ENCODE measurements at places on chromosomes 6 and 20. TPM values are rescaled to one million over a fixed set of nuclear protein-coding genes. Genes with fewer than 3 reads are reported as not detected.
A peak's percentile ranks its signal among the peaks of the same experiment; 100 is the strongest.

GRCh38 chr6:71457929-71458328 is 169.3 kb downstream of the OGFRL1 start:
- no peak for DNase-seq

- DNase-seq = no peak
Measured at GRCh38 chr6:113529196-113529595, 327.9 kb upstream of the MARCKS start.

DNA sequence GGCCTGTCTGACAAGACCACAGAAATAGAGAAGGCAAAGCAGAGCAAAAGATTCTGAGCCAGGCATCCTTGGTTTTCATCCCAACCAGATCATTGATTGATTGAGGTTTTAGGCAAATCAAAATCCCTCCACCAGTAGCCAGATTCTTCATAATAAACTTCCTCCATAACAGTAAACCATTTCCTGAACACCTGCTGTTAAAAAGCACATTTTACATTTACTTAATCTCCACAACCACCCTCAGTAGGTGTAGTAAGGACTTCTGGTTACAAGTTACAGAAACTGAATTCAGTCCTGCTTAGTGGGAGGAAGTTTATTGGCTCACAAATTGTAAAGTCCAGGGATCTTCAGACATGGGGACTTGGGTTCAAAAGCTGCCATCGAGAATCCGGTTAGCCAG is 28.3 kb downstream of the EIF2S2 start:
- no peak for DNase-seq

DNA sequence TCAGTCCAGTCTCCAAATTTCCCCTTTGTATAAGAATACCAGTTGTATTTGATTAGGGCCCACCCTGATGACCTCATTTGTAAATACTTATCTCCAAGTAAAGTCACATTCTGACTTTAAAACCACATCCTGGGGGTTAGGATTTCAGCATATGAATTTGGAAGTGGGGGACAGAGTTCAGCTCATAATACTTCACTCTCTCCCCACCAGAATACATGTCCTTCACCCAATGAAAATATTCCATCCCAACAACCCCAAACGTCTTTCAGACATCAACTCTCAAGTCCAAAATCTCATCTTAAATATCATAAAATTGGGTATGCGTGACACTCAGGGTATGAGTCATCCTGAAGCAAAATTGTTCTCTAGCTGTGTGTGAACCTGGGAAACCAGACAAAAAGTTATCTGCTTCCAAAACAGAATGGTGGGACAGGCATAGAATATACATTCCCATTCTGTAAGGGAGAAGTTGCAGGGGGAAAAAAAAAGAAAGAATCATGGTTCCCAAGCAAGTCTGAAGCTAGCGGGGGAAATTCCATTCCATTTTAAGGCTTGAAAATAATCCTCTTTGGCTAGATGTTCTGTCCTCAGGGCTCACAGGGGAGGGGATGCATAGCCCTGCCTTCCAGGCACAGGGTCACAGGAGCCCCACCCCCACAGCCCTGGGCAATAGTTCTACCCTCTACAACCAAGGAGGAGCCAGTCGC is 113.9 kb downstream of the ADAT2 start:
- DNase-seq = peak; percentile 76

- DNase-seq = no peak
Measured at GRCh38 chr6:169863710-169864109, 112.3 kb downstream of the ERMARD start.

- DNase-seq = peak; percentile 71
Measured at GRCh38 chr6:149545258-149545753, 537 bp downstream of the PPIL4 start.

DNA sequence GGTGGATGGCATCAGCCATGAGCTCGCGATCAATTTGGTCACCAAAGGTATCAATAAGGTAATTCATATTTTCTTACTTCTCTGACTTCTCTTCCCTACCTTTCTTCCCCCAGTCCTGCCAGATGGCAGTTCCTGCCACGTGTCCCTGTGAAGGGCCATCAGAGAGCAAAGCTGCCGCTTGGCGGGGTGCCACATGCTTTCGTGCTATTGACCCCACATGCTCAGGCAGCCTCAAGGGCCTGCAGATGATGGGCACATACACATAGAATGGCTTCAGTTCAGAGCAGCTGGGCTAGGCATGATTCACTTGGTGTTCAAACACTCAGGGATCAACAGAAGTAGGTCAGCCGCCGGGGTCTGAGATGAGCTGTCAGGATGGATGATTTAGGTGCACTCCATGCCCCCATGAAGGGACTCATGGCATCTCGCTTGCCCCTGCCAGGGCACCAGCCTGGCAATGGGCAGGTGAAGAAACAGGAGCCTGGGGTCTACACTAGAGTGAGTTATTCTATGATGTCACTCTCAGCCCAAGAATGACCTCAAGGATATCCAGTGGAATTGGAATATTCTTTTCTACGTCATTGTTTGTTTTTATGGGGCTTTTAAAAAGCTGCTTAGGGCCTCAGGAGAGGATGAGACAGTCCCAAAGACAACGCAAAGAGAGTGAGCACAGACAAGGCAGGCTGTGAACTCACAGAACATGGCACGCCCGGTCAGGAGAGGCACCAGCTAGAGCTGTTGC is 25.5 kb downstream of the BANF2 start:
- DNase-seq = no peak

DNA sequence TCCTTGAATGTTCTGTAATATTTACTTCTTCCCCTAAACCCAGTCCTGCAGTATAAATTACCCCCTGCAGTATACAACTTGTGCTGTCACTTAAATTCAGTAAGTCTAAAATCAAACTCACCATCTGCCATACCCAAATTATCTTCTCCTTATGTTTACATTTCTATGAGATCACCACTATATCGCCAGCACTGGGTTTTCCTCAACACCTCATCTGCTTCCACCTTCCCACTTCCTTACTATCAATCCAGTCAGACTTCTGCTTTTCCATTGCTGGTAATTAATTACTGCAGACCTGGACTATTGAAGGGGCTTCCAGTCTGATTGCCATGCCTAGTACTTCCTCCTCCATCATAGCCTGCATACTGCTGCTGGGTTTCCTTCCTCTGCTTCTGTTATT is 15.2 kb downstream of the EFHC1 start:
- DNase-seq = no peak

GRCh38 chr6:40877362-40877761 is 161.7 kb downstream of the UNC5CL start:
- DNase-seq = no peak

DNA sequence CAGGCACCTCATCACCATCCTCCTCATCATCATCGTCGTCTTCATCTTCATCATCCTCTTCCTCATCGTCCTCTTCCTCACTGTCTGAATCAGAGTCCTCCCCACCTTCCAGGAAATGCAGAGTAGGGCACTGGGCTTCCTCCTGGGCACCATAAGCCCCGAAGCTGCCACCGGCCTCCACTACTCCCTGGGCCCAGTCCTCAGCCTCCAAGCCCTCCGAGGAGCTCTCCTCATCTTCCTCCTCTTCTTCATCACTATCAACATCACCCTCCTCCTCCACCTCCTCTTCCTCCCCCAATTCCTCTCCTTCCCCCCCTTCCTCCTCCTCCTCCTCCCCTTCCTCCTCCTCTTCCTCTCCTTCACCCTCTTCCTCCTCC is 1.7 kb downstream of the CENPB start:
- DNase-seq = no peak

DNA sequence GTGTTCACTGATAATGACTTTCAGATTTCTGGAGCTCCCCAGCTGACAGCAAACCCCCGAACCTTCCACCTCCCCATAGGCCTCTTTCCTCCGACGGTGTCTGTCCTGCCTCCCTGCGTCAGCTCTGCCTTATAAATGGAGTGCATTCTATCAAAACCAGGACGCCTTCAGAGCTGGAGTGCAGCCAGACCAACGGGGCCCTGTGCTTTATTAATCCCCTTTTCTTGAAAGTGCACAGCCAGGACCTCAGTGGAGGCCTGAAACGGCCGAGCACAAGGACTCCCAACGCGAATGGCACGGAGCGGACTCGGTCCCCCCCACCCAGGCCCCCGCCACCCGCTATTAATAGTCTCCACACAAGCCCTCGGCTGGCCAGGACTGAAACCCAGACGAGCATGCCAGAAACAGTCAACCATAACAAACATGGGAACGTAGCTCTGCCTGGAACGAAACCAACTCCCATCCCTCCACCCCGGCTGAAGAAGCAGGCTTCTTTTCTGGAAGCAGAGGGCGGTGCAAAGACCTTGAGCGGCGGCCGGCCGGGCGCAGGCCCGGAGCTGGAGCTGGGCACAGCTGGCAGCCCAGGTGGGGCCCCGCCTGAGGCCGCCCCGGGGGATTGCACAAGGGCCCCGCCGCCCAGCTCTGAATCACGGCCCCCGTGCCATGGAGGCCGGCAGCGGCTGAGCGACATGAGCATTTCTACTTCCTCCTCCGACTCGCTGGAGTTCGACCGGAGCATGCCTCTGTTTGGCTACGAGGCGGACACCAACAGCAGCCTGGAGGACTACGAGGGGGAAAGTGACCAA is 42.3 kb upstream of the NAA20 start:
- DNase-seq = peak; percentile 89

GRCh38 chr6:49979584-49979983 is 10.2 kb upstream of the DEFB113 start:
- DNase-seq = no peak

- peak; percentile 80 for DNase-seq
Measured at GRCh38 chr6:39430871-39431523, 108.5 kb upstream of the KCNK16 start.

DNA sequence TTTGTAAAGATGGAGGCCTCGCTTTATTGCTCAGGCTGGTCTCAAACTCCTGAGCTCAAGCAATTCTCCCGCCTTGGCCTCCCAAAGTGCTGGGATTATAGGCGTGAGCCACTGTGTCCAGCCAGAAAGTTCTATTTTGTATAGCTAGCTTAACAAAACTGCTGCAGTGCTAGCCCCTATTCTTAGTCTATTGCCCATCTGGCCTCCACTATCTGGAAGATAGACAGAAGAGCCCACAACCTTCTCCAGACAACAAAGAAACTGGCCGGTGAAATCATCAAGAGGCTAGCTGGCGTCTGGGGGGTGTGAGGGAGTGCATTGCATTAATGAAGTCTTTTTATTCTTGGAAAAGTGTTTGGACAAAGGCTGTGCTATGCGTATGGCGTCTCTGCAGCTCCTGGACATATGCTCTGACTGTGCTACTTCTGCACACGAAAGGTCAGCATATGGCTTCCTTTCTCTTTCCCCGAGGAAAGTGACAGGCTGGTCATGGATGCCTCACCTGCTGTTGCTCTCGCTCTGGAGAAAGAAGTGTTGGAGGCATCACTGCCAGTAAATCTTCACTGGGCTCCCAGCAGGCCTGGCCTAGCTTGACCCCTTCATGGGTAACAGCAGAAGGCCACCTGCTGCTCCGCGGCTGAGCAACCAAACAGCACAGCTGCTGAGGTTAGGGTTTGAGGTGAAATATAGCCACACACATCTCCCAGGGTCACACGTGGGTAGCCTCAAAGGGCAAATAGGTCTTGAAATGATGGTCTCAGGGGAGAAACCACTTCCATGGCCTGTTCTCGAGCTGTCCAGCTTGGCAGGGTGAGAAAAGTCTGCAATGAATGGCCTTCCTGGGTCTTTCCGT is 95.1 kb upstream of the IYD start:
- no peak for DNase-seq

DNA sequence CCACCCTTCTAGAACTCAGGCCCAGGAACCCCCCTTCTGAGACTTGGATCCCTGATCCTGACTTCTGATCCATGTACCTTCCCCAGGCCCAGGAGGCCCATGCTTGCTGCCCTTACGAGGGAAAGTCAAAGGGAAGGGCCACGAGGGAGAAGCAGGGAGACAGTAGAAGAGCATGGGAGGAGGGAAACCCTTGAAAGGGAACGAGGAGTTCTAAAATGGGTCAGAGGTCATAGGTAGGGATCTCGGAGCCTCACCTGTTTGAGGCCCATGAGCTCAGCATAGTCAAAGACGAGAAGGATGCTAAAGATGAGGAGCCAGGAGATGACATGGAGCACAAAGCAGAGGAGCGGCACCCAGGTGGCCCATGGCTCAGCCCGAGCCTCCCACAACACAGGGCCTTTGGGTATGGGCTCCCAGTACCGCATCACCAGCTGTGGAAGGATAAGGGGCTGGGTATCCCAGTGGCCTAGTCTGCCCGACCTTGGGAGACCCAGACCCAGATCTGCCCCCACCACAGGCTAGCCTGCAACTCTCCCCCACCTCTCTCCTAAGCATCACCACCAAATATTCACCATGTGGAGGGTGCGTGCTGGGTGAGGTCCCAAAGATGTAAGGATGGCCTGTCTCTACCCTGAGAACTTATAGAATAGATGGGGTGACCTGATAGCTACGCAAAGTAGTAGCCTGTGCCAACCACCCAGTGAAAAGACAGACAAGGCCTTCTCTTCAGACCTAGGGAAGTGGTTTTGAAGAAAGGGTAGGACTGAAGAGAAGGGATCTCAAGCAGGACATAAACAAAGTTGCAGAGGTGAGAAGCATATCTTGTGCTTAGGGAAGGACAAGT is 1.5 kb downstream of the NRM start:
- DNase-seq = no peak

DNA sequence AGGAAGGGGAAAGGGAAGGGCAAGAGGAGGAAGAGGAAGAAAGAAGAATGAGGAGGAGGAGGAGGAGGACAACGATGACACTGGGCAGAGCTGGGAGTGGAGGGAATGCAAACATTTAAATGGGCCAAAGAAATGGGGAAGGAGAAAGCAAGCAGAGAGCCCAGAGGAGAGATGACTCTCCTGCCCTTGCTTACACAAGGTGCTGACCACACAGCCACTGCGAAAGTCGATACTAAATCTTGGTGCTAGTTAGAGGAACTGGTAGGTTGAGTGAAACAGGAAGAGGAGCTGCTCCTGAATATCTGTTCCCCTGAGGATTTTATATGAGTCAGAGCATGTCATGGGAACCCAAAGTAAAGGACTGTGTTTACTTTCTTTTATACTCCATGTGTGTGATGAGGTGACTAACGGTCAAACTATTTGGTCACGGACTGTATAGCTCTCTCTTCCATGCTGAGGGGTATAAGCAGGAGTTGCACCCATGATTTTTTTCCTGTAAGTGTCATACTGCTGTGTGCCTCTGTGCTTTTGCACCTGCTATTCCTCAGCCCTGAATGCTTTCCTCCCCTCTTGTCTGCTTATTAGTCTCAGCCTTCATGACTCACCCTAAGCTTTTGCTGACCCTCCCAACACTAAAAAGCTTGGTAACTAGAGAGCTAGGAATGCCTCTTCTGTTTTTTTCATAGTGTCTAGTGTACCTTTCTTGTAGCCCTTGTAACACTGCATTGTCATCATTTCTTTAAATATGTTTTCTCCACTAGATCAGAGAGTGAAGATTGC is 9.5 kb upstream of the PAQR8 start:
- peak; percentile 99 for DNase-seq

DNA sequence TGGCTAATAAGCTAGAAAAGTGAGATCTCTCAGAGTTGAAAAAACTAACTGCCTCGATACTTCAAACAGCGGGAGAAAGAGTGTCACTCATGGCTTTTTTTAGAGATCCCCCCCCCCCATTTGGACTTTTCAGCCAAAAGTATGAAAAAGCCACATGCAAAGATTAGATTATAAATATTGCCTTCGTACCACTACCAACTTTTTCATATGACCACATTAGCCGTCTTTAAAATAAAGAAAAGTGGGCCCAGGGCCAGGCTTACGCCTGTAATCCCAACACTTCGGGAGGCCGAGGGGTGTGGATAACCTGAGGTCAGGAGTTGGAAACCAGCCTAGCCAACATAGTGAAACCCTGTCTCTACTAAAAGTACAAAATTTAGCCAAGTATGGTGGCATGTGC is 4.4 kb downstream of the PGK2 start:
- no peak for DNase-seq

GRCh38 chr20:60950561-60950960 is 301.5 kb upstream of the CDH4 start:
- no peak for DNase-seq

Gene MAVS
- 21.5 TPM for total RNA-seq

Gene TPMT
- total RNA-seq = 22.4 TPM

Gene SRMS
- not detected for total RNA-seq

Gene EFHC1
- 15.8 TPM for total RNA-seq
